Heart left ventricle (tissue), 16 donors: ENCODE measurements at places on chromosomes 5 and 9. TPM values are rescaled to one million over a fixed set of nuclear protein-coding genes. Genes with fewer than 3 reads are reported as not detected.

GRCh38 chr9:110605565-110605964 is 26.0 kb upstream of the SVEP1 start:
- no peak for DNase-seq

The CFAP90 gene
- total RNA-seq, result not detected

DNA sequence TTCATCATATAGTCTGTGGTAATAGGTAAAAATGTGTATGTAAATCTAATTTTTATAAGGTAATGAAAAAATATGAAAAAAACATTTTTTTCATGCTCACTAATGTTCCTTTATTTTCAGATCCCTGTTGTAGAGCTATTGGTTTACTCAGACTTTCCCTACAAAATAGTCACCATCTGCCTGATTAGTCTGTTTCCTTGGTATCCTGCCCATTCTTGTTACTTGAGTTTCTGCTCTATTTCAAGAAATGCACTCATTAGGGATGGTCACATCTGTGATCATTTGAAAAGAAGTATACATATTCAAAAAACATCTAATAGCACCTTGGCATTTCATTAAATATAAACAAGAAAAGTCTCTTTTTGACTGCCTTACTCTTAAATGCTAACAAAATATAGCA is 21.6 kb upstream of the RASA1 start:
- no peak for DNase-seq

- no peak for DNase-seq
Observed at GRCh38 chr9:13358128-13358527, 78.6 kb upstream of the MPDZ start.

DNA sequence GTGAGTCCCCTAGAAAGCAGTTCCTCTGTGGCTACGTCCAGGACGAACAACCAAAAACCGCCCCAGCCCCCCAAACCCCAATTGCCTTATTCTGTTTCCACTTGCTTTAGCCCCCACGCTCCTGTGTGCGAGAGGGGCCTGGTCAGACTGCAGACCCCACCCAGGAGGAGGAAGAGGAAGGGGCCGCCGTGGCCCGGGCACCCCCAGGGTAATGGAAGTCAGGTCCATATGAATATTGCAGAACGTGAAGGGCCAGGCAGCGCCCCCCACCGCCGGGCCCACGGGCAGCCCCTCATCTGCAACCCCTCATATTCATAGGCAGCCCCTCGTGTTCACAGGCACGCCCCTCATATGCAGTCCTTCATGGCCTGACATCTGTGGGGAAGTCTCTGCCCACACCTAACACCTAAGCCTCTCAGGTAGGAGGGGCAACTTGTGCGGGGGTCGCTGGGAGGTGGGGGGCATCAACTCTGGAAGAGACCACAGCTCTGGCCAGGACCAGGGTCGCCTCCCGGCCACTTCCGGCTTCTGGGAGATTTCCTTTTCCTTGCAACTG is 37.7 kb upstream of the PLEKHG4B start:
- no peak for DNase-seq
